ENCODE measurements at places on chromosomes 7 and 10. TPM values are rescaled to one million over a fixed set of nuclear protein-coding genes. Genes with fewer than 3 reads are reported as not detected.
A peak's percentile ranks its signal among the peaks of the same experiment; 100 is the strongest.

GRCh38 chr10:64771253-64772050 is 1250.3 kb downstream of the REEP3 start:
- DNase-seq: no peak

- no peak for DNase-seq
Measured at GRCh38 chr7:35819310-35819709, 18.5 kb downstream of the SEPTIN7 start.

Gene CYP2W1
- 6.6 TPM for total RNA-seq

Gene CYP2C18
- total RNA-seq: not detected

GRCh38 chr10:133260895-133261725 is 15.6 kb downstream of the ADAM8 start:
- peak; percentile 54 for DNase-seq

GRCh38 chr10:95363303-95363912 is 72.6 kb upstream of the PDLIM1 start:
- peak; percentile 49 for DNase-seq

DNA sequence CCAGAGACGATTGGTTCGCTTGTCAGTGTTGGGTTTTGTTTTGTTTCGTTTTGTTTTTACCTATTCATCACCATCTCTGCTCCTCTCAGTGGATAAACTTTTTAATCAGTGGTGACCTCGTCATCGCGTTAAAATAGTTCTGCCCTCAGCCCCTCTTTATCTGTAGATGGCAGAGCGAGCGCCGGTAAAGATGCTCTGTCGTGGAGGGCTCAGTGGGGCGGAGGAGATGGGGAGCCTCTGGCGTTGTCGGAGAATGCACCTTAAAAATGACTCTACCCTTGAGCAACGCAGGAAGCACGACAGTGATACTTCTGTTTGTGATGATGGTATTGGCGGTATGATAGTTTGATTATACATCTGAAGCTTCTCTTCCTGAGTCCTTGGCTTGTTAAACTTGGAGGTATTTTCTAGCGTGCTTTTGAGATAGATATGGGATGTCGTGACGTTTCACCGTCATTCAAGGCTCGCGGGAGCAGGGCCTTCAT is 554 bp downstream of the CSGALNACT2 start:
- DNase-seq: no peak
